CD4-positive, alpha-beta memory T cell (primary cell): ENCODE measurements at places on chromosomes 6 and 20.

DNA sequence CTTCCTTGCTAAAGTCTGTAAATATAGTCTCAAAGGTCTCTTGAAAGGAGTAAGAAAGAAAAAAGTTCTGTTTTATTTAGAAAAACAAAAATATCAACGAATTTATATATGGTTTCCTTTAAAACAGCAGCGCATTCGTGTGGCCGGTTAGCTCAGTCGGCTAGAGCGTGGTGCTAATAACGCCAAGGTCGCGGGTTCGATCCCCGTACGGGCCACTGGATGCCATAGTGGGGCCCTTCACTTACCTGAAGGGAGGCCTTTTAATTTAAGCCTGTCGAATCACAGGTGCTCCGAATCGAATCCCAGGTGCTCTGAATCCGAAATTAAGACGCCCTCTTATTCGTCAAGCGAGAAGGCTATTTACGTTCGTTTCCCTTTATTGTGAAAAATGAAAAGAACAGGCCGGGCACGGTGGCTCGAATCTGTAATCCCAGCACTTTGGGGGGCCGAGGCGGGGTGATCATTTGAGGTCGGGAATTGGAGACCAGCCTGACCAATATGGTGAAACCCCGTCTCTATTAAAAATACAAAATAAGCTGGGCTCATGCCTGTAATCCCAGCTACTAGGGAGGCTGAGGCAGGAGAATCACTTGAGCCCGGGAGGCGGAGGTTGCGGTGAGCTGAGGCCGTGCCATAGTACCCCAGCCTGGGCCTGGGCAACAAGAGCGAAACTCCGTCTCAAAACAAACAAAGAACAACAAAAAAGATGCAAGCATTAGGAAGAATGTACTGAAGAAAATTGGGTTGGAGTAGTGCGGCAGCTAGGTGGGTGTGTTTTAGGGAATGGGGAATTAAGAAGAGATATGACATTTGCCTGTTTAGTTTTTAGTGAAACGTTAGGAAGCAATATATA lies 195.8 kb upstream of the ZNF184 start:
- no peak for DNase-seq

DNA sequence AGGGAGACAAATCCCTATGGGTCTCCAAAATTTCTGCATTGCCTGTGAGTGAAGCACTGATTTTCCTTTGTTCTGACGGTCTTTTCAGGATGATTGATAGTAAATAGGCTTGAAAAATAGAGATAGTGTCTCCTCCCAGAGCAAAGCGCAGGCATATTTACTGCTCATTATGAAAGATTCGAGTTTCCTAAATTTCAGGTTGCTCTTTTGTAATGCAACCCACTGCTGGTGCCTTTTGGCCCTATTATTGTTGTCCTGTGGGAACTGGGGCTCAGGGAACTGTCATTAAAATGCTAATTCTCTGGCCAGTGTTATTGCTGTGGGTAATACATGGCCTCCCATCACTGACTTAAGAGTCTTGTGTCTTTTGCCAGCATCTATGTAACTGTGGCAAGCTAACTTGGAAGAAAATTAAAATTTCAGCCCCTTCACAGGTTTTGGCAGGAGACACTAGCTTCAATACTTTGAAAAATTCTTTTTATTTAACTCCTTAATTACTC lies 754.1 kb upstream of the MAP3K7 start:
- DNase-seq: no peak

- DNase-seq: no peak
Measured at GRCh38 chr20:53646550-53646949, 52.9 kb upstream of the ZNF217 start.

- DNase-seq: peak; percentile 81
Measured at GRCh38 chr6:25027221-25027916, 91.6 kb upstream of the RIPOR2 start.

DNA sequence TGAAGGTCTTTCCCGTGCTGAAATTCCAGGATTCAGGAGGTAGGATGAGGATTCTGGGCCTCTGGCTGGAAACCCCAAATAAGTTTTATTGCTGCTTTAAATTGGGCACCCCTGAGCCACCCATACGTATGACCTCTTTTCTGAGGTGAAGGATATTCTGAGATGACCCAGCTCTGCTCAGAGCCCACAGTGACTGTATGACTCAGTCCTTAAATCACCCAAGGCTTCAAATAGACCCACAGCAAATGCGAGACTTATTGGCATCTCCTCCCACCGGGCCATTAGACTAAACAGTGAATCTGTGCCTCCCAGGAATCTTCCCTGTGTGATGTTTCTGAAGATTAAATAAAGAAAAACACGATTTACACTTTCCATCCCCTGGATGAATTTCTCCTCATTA lies 9.5 kb downstream of the SIRPG start:
- no peak for DNase-seq

GRCh38 chr6:138370631-138371451 lies 6.9 kb upstream of the SMIM28 start:
- no peak for DNase-seq

GRCh38 chr20:9141070-9141469 lies 72.2 kb downstream of the PLCB4 start:
- DNase-seq: no peak

GRCh38 chr6:101266063-101266462 lies 127.4 kb upstream of the GRIK2 start:
- DNase-seq: no peak

DNA sequence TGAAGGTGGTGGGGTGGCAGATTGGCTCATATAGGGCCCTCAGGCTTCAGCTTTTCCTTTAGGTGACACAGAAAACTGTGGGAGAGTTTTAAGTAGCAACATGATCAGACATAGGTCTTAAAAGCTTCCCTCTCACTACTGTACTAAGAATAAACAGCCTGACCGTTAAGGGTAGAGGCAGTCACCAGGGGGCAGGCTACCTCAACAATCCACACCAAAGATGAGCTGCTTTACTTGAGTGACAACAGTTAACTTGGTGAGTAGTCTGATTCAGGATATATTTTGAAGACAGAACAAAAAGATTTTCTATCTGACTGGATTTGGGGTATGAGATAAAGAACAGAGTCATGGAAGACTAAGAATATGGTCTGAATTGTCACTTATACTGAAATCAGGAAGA lies 193.1 kb upstream of the SHLD1 start:
- DNase-seq: peak; percentile 38

DNA sequence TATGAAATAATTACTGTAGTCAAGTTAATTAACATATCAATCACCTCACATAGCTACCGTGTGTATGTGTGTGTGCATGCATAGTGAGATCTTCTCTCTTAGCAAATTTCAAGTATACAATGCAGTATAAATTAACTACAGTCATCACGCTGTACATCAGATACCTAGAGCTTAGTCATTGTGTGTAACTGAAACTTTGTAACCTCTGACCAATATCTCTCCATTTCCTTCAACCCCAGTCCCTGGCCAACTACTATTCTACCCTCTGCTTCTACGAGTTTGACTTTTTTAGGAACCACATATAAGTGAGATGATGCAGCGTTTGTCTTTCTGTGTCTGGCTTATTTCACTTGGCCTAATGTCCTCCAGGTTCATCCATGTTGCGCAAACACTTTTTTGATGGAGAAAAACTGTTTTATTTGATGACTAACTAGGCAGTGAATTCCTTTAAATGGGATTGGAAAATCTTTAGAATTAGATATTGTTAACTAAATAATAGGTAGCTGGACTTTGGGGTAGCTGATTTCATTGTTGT lies 459.5 kb downstream of the DHX35 start:
- DNase-seq: no peak

DNA sequence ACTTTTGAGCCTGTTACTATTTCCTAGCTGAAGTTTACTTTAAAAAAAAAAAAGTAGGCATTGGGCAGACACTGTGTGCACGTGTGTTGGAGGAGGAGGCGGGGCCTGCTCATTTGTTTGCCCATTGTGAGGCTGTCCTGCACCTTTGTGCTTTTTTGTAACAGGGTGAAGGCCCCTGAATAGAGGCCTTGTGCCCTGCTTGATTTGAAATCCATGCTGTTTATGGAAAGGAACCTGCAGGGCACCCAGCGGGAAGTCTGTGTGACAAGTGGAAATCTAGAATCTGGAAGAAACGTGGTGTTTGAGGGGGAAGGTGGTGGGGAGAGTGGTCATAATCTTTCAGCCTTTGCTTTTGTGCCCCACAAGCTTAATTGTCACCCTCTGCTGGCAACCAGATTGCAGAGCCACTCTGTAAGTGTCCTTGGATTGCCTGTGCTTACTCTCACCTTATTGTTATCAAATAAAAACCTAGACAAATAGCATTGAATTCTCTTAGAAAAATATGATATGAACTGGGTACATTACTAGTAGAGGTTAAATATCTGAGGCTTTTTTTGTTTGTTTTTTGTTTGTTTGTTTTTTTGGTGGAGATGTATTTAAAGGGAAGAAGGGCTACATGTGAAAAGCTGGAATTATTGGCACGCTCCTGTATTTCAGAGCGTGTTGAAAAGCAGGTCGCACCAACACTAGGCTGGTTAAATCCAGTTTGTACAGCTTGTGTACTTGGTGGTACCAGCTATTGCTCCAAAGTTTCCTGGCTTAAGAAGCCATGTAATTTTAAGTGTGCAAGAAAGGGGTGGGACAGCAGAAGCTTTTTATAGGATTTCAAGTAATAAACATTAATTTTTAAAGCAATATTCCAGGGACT lies 156.3 kb downstream of the ARID1B start:
- no peak for DNase-seq

- DNase-seq: no peak
Measured at GRCh38 chr20:32006841-32007786, 3.1 kb upstream of the CCM2L start.

DNA sequence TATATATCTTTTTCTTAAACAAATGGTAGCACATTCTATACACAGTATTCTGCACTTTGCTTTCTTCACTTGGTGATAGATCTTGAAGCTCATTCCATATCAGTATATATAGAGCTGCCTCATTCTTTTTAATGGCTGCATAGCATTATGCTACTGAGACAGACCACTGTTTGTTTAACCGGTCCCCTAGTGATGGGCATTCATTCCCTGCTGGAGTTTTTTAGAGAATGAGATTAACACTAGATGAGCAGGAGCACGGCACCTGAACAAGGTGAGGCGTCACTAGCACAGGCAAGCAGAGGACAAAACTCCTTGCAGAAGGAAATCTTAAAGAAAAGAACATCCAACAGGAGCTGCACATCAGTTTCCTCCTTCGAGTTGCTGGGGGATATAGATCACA lies 69.6 kb downstream of the GNAS-AS1 start:
- DNase-seq: no peak

GRCh38 chr6:30570740-30571074 lies 535 bp upstream of the ABCF1 start:
- no peak for DNase-seq

DNA sequence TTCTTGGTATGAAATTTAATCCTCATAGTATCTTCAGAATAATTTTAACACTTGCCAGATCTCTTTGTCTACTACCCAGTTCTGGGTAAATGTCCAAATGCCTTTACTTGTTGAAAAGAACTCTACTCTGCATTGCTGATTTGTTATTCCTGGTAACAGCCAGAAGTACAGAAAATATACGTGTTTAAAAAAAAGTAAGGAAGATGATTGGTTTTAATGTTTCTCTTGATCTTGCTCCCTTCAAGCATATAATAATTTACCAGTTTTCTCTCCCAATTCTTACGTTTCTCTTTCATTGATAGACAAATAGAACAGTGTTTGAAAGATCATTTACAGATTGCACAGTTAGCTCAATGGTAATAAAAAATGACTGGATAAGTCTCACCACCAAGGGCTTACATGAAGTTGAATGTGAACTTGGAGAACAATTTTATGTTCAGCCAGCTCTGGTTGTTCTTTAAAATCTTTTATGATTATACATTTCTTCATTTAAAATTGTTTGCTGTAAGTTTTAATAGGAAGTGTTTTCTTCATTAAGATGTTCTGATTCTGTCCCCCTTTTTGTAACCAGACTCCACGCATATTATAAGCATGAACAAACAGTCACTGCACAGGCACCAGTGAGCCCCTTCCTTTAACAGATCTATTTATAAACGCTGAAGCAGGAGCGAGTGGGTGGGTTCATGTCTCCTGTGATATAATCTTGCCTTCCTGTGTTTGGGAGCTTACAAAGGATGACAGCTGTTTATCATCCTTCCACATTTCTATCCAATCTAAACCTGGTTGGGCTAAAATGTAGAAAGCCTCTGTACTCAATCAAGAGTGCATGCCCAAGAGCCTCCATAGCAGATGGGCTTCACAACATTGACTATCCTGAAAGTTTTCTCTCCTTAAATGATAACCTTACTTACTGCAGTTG lies 299.5 kb downstream of the PRL start:
- DNase-seq: no peak

DNA sequence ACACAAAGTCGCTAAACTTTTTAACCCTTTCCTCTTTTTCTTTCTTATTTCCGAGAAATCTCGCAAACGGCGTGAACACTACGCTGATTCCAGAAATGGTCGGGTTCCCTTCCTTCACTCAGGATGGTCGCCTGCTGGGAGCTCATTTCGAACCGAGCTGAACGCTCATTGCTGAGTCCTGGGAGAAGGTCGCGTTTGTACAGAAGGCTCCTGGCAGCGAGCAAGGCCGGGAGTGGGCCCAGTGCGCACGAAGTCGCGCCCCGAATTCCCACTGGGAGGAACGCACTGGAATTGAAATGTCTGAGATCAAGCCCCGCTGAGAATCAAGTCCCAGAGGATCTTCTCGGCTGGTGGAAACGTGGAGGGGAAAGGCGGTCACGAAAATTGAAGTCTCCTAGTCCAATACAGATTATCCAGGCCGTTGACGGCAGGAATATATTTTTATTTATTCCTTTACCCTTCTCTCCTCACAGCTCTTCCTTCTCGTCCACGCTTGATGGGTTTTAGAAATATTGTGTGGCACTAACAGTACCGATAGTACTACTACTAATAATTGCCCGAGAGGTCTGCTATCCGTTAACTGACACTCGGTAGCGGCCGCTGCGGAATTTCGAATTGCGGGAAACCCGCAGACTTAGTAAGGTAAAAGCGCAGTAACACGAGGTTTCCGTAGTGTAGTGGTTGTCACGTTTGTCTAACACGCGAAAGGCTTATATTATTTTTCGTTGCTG lies 207.2 kb upstream of the ZNF184 start:
- DNase-seq: no peak
